Left kidney (tissue), 8 donors: ENCODE measurements at places on chromosomes 6 and 20.

- no peak for DNase-seq
Observed at GRCh38 chr6:158605266-158605878, 39.2 kb downstream of the DYNLT1 start.

GRCh38 chr6:70371454-70372105 is 41.7 kb upstream of the FAM135A start:
- peak; percentile 66 for DNase-seq

GRCh38 chr6:147106759-147107401 is 97.3 kb upstream of the STXBP5 start:
- DNase-seq: no peak

DNA sequence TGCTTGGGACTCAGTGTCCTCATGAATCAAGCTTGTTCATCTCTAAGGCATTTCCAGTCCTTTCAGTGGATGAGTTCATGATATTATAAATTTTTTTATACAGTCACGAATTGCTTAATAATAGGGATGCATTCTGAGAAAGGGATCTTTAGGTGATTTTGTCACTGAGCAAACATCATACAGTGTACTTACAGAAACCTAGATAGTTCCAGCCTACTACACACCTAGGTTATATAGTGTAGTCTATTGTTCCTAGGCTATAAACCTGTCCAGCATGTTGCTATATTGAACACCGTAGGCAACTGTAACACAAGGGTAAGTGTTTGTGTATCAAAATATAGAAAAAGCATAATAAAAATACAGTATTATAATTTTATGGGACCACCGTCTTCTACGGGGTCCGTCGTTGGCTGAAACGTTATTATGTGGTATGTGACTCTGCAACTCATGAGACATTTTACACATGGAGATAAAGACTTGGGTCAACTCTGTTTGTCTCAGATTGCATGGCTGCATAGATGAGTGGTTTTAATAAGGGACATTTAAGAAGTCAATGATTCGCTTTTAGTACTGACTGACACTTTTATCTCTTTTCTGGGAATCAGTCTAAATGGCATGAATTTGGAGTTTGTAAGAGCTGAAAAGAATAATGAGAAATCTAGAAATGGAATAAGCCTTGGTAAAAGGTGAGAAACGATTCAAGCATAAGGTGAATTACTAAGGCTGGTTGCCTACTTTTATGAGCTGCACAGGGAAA is 33.2 kb downstream of the CLIC5 start:
- DNase-seq: peak; percentile 41

GRCh38 chr20:22536956-22537756 is 47.2 kb downstream of the FOXA2 start:
- no peak for DNase-seq

DNA sequence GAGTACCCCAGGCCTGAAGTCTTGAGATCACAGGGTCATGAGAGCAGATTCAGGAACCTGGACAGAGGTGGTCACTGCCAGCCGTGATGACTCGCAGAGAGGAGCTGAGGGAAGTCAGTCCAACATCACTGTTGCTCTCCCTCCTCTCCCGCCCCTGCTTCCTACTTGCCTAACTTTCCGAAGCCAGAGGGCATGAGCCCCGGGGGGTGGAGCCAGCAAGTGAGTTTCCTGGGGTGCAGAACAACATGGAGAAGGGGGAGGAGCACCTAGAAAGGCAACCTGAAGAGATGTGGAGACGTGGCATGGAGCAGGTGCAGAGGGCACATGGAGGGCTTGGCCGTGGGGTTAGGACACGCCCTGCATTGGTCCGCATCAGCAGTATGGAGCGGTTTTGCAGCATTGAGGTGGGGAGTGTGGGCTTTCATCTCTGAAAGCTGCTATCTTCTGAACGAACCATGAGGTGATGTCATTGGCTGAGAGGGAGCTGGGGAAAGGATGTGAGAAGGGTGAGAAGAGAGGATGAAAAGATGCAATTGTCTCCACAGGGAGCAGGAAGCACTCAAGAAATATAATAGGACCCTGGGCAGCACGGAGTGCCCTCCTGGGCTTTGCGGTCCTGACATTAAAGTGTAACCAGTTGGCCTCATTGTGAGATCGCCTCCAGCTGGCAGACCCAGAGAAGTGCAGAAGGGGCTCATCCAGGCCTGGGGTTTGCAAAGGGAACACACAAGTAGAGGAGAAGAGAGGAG is 25.0 kb downstream of the GDAP1L1 start:
- DNase-seq: no peak

DNA sequence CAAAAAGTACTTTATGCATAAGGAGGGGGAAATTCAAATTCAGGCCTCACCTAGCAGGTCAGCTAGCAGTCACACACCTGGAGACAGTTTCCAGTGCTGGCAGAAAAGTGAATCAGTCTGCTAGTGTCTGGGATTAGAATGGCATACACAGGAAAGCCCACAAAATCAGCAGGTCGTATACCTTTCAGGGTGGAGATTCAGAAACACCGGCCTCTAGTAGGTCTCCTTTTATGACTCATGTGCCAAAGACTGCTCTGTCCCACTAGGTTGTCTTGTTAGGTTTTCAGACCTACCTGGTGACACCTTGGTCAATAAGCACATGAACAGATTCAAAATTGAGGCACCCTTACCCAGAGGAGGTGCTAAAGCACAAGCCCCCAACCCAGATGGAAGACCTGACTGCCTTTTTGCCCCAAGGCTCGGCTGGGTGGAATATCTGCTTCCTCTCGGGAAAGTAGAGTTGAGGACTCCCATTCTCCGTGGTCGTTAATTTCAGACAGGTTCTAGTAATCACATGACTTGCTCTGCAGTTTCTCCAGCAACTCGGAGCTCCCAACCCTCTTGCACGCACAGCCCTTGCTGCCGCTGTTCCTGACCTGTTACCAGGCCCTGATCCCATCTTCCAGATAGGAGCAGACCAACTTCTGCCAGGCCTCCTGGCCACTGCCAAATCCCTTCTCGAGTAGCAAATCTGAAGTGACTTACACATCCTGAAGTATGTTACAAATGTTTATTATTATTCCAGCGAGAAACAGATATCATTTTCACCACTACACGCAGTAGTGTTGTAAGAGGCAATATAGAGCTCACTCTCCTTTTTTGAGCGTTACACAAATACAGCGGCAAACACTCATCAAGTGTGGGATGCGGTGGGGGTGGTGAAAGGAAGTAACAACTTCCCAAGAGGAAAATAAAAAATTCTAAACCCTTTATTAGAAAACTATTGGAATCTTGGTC is 46.6 kb downstream of the AGPAT4 start:
- no peak for DNase-seq

GRCh38 chr20:37218441-37218840 is 39.1 kb upstream of the MROH8 start:
- DNase-seq: no peak

DNA sequence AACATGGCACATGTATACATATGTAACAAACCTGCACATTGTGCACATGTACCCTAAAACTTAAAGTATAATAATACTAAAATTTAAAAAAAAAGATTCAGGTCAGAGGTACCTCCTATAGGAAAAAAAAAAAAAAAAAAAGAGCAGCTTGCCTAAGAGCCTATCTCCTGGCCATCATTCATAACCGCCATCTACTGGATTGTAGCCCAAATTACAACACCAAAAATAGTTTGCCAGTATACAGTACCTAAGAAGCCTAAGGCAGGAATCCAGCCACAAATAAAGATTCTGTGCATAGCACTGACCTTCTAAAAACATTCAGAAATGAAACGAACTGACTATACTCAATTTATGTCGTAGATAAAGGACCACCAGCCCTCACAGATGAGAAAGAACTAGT is 438.4 kb upstream of the ADGRB3 start:
- no peak for DNase-seq

- DNase-seq: no peak
Observed at GRCh38 chr6:3888153-3888957, 39.2 kb downstream of the FAM50B start.

DNA sequence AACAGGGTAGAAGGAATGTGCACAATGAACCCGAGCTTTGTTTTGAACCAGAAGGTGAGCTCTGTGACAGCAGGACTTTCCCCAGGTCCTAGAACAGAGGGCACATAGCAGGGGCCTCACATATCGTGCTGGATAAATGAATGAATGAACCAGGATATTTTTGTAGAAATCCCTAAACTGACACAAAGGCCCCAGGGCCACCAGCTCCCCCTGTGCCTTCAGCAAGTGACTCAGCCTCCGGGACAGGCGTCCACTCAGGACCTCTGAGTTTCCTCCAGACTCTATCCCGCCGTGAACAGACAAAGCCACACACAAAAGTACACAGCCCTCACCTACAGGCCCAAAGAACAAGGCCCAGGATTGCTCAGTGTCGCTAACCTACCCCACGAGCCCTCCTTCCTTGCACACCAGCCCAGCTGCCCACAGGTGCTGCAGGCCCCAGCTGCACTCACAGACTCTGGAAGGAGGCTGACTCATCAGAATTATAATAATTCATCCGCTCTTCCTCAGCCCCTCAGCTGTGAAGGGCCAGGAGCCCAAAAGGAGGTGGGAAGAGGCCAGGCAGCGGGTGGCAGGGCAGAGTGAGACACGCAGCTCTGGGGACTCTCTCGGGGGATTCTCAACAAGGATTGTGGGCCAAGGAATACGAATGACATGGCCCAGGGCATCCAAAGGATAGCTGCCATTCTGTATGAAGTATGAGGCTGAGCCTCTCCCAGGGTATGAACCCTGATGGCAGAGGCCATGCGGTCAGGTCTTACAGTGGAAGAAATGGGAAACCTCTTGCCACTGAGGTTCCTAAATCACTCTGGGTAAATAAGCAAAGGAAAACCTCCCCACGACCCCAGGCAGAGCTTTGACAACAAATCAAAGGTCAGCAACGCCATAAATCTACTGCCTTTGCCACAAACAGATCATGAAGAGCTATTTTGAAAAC is 40.9 kb downstream of the SUMO4 start:
- no peak for DNase-seq
